ENCODE measurements at places on chromosomes 16 and 17.
A peak's percentile ranks its signal among the peaks of the same experiment; 100 is the strongest.

- no peak for DNase-seq
These were observed 215.2 kb upstream of the IRX3 start for GRCh38 chr16:54501797-54502196.

DNA sequence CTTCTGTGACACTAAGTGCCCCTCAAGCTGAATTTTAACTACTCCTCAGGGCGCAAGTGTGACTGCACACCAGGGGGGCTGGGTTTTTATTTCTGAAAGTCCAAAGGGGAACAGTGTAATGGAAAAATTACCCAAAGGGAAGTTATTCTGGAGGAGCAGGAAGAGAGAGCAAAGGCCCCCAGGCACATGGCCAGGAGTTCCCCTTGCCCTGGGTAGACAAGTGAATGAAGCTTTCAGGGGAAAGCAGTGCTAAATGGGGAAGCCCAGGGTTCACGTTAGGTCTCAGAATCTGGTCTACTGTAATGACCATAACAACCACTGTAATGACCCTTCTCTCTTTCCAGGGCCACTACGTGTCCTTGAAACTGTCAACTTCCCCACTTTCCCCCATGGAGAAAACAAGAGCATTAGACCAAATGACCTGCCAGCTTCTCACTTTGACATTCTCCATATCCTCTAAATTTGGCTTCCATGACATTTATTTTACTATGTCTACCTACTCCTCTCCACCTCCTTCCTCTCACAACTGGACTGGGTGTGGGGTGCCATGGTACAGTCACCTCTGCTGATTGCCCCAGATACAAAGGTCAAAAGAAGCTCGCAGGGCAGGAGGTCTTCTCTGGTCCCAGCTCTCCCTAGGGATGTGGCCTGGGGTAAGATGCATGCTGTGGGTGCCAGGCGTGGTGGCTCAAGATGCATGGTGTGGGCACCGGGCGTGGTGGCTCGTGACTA is 34.1 kb upstream of the MMP2 start:
- no peak for DNase-seq

DNA sequence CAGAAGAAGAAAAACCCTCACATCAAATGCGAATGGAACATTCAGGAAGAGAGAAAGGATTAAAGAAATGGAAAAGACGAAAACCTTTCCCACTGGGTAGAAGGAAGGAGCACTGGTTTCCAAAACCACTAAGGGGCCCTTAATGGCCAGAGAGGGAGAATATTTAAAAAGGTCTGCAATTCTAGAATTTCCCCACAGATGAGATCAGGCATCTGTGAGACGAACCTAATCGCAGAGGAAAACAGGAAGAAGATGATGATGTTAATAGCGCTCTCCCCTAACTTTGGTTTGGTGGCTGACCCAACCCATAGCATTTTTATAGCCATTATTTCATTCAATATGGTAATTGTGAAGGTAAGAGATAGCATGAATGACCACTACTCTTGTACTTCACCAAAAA is 32.8 kb downstream of the XYLT1 start:
- DNase-seq, result no peak

- no peak for DNase-seq
These were observed 55.0 kb downstream of the TK2 start for GRCh38 chr16:66494916-66495315.

GRCh38 chr16:78748220-78748929 is 648.9 kb downstream of the WWOX start:
- no peak for DNase-seq

GRCh38 chr17:5933430-5933829 is 136.7 kb upstream of the WSCD1 start:
- DNase-seq, result no peak

DNA sequence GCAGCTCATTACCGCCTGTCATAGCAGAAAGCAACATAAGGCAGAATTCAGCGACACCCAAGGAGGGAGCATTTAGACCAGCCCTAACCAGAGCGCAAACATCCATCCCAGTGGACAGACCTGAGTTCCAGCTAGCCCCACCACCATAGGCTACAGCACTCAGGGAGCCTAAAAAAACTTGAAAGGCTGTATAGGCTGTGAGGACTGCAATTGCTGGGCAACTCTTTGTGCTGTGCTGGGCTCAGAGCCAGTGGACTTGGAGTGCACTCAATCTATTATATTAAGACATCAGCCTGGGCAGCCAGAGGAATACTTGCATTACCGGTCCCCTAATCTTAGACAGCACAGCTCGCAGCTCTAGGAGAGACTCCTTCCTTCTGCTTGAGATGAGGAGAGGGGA is 207.3 kb downstream of the KIF2B start:
- no peak for DNase-seq

DNA sequence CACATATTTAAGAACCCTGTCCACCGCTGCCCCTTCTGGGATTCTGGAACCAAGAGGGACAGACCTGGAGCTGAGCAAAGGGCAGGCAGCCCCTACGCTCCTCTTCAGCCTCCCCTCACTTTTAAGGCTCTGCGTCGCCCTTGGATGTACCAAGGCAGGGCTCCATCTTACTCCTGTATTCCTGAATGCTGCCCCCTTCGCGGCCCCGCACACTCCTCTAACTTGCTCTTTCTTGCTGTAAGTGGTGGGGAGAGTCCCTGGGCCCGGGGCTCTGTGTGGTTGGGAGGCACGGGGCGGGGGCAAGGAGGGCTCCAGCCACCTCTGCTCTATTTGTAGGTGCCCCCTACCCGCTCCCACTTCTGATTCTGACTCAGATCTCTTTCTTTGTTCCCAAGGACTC is 1.2 kb downstream of the TNS4 start:
- DNase-seq, result no peak

DNA sequence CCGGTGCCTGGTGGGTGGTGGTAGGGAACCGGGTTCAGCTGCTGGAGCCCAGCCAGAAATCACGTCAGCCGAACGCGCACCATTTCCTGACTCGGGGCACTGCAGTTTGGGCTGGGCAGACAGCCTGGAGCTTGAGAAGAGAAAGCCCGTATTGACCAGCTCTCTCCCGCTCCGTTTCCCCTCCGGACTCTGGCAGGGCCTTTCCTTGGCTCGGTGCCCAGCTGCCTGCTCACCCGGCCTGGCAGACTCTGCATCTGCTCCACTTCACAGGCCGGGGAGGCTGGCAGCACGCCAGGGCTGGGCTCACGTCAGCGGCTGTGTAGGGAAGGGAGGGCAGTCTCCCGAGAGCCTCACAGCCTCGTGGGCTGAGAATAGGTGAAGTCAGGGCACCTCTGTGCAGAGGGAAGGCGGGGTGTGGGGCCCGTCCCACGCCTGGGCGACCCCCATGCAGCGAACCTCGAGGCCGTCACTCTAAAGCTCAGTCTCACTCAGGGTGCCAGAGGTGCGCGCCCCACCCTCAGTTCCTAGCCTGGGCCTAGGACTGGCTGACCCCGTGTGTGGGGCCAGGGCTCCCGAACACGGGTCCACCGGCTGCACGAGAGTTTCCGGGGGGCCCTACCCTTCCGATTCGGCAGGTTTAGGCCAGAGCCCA is 59.1 kb downstream of the OR1D5 start:
- DNase-seq, result peak; percentile 92

GRCh38 chr17:17121162-17121561 is 78.9 kb downstream of the MPRIP start:
- no peak for DNase-seq

GRCh38 chr17:46157443-46158062 is 35.7 kb downstream of the KANSL1 start:
- DNase-seq, result no peak

DNA sequence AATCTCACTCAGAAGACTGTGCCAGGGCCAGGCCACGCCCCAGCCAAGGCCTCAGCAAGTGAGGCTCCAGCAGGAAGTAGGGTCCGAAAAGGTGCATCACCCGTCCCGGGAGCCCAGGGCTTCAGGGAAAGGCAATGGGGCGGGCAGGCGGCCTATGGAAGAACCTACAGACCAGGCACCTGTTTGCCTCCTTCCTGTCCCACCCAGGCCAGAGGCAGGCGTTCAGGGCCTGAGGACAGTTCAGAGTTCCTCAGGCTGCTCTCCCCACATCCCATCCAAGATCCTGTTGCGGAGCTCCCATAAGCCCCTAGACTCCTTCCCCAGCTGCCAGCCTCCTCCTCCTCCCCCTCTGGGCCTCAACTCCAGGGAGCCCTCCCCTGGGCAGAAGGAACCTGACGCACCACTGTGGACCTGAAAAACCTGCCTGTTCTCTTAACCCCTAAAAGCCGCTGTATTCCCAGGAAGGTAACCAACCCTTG is 2.3 kb downstream of the CLUH start:
- DNase-seq, result no peak

- DNase-seq, result no peak
These were observed 62.3 kb downstream of the SSH2 start for GRCh38 chr17:29867643-29868181.

- no peak for DNase-seq
These were observed 41.0 kb upstream of the KSR1 start for GRCh38 chr17:27415120-27415795.

GRCh38 chr16:14071576-14072271 is 605 bp downstream of the MRTFB start:
- no peak for DNase-seq

GRCh38 chr17:80476877-80477646 is 655 bp upstream of the NPTX1 start:
- DNase-seq, result no peak

- DNase-seq, result peak; percentile 80
These were observed 94.4 kb upstream of the CIBAR2 start for GRCh38 chr16:85206472-85207356.

GRCh38 chr17:59767176-59767575 is 59.7 kb downstream of the VMP1 start:
- DNase-seq, result no peak

GRCh38 chr17:5583426-5584382 is 605 bp downstream of the NLRP1 start:
- DNase-seq, result no peak

- no peak for DNase-seq
These were observed 77.7 kb downstream of the GAS7 start for GRCh38 chr17:10120749-10121148.

- DNase-seq, result no peak
These were observed 3.3 kb downstream of the TPSD1 start for GRCh38 chr16:1258906-1259759.

DNA sequence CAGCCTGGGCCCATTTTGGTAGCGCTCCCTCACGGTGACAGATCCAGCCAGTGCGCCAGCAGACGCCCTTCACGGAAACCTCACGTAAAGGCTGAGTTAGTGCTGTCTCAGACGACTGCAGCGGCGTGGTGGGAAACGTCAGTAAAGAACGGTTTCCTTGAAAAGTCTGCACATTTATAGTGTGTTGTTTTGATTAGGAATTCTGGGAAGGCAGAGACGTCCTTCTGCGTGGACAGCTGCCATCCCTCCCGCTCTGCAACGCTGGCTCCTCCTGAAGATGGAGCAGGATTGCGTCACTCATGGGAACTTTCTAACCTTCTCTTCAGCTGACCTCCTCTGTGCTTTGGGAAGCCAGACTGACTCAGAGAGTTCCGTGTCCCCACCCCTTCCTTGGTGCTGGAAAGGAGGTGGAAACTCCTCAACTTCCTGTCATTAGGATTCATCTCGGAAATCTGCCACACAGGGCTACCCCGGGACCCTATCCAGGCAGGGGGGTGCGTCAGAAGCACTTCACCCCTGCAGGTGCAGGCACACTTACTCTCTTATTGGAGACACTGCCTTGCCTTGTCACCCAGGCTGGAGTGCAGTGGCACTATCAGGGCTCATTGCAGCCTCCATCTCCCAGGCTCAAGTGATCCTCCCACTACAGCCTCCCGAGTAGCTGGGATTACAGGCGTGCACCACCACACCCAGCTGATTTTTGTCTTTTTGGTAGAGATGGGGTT is 24.3 kb upstream of the CRISPLD2 start:
- DNase-seq, result no peak

- DNase-seq, result no peak
These were observed 14.9 kb upstream of the NFATC3 start for GRCh38 chr16:68070249-68070730.
